ENCODE measurements at places on chromosomes 3 and 15.

DNA sequence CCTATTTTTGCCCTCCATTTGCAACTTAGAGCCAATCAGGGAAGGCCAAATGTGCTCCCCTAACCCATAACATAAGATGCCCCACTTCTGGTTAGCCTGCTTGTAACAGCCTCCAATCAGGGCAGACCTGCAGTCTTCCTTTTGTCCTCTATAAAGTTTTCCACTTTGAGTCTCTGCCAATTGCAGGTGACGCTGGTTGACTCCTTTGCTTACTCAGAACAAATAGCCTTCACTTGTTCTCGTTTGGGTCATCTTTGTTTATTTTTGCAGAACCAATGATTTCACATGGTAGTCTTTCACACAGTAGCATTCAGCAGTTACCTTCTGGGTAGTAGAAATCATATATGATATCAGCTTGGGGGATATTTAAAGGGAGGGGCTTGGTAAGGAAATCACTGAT, 225.6 kb downstream of the MINAR1 start:
- no peak for DNase-seq

GRCh38 chr3:134473868-134474546, 11.8 kb downstream of the ANAPC13 start:
- DNase-seq = peak; percentile 76

- no peak for DNase-seq
These were observed 116.7 kb downstream of the FNDC3B start for GRCh38 chr3:172155897-172156585.

- no peak for DNase-seq
These were observed 17.0 kb downstream of the CHRM5 start for GRCh38 chr15:33985287-33985686.

DNA sequence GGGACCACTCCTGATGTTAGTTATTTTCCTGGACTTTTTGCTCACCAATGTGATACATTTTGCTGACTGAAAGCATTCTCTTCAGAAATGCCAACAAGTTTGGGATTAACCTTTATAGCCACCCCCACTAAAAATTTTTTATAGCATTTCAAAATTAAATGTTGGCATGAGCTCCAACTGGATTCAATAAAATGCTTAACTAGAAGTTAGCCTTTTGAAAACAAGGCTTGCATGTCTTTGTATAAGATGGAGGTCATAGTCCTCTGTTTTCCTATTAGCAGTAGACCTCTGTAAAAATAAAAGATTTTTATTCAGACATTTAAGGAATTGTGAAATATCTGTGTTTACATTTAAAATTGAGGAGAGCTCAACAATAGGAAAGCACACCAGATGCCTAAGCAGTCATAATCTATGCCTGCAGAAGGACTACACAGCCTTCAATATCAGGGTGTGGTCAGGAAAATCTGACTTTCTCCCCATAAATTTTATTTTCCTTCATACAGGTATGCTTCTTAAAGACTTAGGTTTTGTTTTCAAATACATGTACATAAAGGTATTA, 87.2 kb downstream of the DNAJC13 start:
- no peak for DNase-seq

Measured in COR-L47 (cell line).